Kidney (tissue), 22 donors: ENCODE measurements at places on chromosomes 13 and 19. TPM values are rescaled to one million over a fixed set of nuclear protein-coding genes. Genes with fewer than 3 reads are reported as not detected.

GRCh38 chr13:108961542-108962125 is 332.2 kb downstream of the MYO16 start:
- no peak overlapping the region for H3K4me3 ChIP-seq
- no peaks in the 10 kb centered on the region for H3K4me1 ChIP-seq
- no peaks in the 10 kb centered on the region for H3K36me3 ChIP-seq
- no peak overlapping the region for H3K27ac ChIP-seq
- no peak for DNase-seq
- H3K27me3 ChIP-seq, result no peaks in the 10 kb centered on the region

- no peaks in the 10 kb centered on the region for H3K4me1 ChIP-seq
- H3K27ac ChIP-seq, result no peak overlapping the region
- no peak overlapping the region for H3K4me3 ChIP-seq
Measured at GRCh38 chr13:49530457-49530856, 34.7 kb downstream of the PHF11 start.

DNA sequence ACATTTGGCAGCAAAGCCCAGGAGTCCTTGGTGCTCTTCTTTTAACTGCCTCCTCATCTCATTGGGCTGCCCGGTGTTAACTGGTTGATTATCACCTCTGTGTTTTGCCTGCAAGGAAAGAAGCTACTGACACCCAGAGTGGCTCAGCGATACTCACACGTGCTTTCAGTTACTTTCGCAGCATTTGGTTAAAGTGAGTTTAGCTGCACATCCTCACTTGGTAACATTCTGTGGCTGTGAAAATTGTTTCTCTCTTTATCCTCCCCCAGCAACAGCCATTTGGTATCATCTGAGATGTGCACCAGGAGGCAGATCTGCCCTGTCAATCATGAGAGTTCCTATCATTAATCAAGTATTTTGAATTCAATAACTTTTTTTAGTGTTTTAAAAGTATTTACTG is 44.6 kb upstream of the GPR183 start:
- H3K27ac ChIP-seq, result no peak overlapping the region
- no peaks in the 10 kb centered on the region for H3K4me1 ChIP-seq
- no peak for DNase-seq
- H3K36me3 ChIP-seq, result peaks cover 11% of the 10 kb centered on the region

- no peak overlapping the region for H3K4me3 ChIP-seq
- no peaks in the 10 kb centered on the region for H3K36me3 ChIP-seq
- H3K4me1 ChIP-seq, result no peaks in the 10 kb centered on the region
- H3K27me3 ChIP-seq, result no peaks in the 10 kb centered on the region
- DNase-seq, result peak; percentile 41
Measured at GRCh38 chr13:114118086-114118485, 14.3 kb downstream of the RASA3 start.

DNA sequence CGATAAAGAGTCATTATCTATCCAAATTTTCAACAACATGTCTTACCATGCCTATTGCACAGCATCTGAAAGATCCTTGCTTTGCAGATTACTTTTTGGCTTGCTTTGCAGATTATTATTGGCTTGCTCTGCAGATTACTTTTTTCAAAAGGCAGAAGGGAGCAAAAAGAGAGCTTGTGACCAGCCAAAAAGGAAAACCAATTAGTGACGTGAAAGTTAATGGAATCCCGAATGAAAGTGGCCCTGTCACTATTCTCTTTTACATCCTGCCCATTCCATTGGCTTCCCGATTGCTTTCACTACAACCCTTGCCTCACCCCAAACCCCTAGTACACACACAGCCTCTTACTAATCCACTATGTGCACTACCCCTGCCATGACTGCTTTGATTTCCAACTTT is 81.3 kb downstream of the LHFPL6 start:
- no peaks in the 10 kb centered on the region for H3K27me3 ChIP-seq
- H3K27ac ChIP-seq, result no peak overlapping the region
- no peak for DNase-seq
- H3K36me3 ChIP-seq, result no peaks in the 10 kb centered on the region
- H3K4me1 ChIP-seq, result no peaks in the 10 kb centered on the region

GRCh38 chr13:93955904-93956303 is 523.6 kb downstream of the DCT start:
- H3K4me3 ChIP-seq, result no peak overlapping the region
- no peaks in the 10 kb centered on the region for H3K27me3 ChIP-seq
- no peaks in the 10 kb centered on the region for H3K36me3 ChIP-seq
- no peaks in the 10 kb centered on the region for H3K4me1 ChIP-seq
- DNase-seq, result no peak
- H3K27ac ChIP-seq, result no peak overlapping the region

DNA sequence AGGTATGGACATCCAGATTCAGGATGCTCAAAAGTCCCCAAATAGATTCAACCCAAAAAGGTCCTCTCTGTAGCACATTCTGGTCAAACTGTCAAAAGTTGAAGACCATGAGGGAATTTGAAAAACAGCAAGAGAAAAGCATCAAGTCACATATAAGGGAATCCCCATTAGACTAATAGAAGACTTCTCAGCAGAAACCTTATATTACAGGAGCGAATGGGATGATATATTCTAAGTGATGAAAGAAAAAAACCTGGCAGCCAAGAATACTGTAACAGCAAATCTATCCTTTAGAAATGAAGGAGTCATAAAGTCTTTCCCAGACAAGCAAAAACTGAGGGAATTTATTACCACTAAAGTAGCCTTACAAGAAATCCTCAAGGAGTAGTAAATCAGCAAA is 29.7 kb downstream of the FXYD5 start:
- no peak overlapping the region for H3K27ac ChIP-seq
- H3K4me3 ChIP-seq, result no peak overlapping the region
- no peaks in the 10 kb centered on the region for H3K36me3 ChIP-seq

DNA sequence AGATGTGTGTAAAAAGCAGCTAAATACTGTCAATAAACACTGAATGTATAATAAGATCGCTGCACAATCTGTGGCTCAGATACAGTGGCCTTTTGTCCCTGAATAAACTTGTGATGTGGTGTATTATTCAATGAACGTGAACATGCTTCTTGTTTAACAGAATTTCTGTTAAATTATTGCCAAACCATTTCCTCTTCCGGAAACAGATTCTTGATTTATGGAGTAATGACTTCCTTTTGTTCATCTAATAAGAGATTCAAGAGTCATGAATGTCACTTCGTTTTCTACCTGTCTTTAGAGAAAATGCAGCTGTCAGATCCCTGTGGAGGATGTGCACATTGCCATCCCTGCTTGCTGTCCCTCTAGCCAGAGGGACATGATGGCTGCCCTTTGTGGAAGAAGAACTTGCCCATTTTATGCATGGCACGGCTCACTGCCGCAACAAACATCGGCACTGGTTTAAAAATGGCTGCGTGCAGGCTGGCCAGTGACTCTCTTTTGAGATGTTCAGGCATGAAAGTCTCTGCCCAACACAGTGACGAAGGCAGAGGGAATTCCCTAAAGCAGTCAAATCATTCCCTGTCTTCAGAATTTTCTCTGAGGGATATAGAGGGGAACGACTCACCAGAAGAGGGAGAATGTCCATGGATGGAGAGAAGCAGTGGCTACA is 3.1 kb upstream of the TNFSF13B start:
- no peaks in the 10 kb centered on the region for H3K27me3 ChIP-seq
- H3K4me1 ChIP-seq, result peaks cover 7% of the 10 kb centered on the region
- H3K27ac ChIP-seq, result no peak overlapping the region
- no peak for DNase-seq
- no peak overlapping the region for H3K4me3 ChIP-seq

GRCh38 chr19:53553156-53553555 is 15.2 kb downstream of the ZNF331 start:
- H3K36me3 ChIP-seq, result peaks cover 3% of the 10 kb centered on the region
- no peak overlapping the region for H3K4me3 ChIP-seq
- no peak for DNase-seq
- no peaks in the 10 kb centered on the region for H3K4me1 ChIP-seq
- no peak overlapping the region for H3K27ac ChIP-seq

DNA sequence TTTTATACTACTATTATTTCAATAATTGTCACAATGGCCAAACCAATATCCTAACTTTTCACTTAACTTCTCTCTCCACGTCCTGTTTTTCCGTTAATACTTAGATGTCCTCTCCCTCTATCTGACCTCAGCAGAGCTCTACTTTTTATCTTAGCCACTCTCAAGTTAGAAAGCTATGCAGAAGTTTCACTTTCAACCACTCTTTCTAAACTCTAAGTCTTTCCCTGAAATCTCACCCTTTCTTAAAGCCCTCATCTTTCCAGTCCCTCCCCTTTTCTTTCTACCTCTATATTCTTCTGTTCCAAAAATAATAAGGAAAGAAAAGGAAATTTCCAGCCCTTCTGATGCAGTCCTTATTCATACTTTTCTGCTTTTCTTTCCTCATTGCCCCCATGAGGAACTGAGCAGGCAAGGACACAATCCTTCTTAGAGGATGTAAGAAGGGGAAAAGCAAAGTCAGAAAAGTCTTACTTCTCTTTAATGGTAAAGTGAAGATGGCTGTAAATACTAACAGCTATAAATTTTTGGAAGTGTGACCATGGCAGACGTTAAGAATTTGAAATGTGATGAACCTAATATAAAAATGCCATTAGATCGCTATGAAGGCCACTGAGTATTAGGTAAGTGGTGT is 23.0 kb downstream of the FAM216B start:
- no peaks in the 10 kb centered on the region for H3K27me3 ChIP-seq
- H3K4me1 ChIP-seq, result no peaks in the 10 kb centered on the region
- DNase-seq, result no peak
- H3K27ac ChIP-seq, result no peak overlapping the region
- H3K4me3 ChIP-seq, result no peak overlapping the region
- no peaks in the 10 kb centered on the region for H3K36me3 ChIP-seq

The CRX gene
- total RNA-seq, result not detected

The KLHL1 gene
- not detected for total RNA-seq

The ZNF91 gene
- total RNA-seq, result 68.5 TPM

The ZNF724 gene
- 3.1 TPM for total RNA-seq

The MEGF8 gene
- 31.6 TPM for total RNA-seq

The SPINT2 gene
- total RNA-seq, result 381 TPM

The GSK3A gene
- 39.2 TPM for total RNA-seq
